C1 segment of cervical spinal cord (tissue), 14 donors: ENCODE measurements at places on chromosomes 16 and 17.
A peak's percentile ranks its signal among the peaks of the same experiment; 100 is the strongest.

GRCh38 chr17:64622931-64623654 lies 39.0 kb downstream of the SMURF2 start:
- no peak for DNase-seq

DNA sequence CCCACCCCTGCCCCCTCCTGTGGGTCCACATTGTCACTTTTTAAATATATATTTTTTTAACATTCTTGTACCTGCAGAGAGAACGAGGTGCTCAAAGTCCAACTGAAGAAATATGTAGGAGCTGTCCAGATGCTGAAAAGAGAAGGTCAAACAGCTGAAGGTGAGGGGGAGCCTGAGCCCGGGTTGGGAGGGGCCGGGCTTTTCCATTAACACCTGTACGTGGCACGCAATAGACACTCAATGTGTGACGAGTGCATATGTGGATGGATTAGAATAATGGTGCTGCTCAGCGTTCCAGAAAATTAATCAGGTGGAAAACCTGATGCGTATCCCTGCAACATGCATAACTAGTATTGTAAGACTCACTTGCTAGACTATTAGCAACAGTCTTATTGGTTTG lies 223.0 kb downstream of the SNX29 start:
- DNase-seq: no peak

DNA sequence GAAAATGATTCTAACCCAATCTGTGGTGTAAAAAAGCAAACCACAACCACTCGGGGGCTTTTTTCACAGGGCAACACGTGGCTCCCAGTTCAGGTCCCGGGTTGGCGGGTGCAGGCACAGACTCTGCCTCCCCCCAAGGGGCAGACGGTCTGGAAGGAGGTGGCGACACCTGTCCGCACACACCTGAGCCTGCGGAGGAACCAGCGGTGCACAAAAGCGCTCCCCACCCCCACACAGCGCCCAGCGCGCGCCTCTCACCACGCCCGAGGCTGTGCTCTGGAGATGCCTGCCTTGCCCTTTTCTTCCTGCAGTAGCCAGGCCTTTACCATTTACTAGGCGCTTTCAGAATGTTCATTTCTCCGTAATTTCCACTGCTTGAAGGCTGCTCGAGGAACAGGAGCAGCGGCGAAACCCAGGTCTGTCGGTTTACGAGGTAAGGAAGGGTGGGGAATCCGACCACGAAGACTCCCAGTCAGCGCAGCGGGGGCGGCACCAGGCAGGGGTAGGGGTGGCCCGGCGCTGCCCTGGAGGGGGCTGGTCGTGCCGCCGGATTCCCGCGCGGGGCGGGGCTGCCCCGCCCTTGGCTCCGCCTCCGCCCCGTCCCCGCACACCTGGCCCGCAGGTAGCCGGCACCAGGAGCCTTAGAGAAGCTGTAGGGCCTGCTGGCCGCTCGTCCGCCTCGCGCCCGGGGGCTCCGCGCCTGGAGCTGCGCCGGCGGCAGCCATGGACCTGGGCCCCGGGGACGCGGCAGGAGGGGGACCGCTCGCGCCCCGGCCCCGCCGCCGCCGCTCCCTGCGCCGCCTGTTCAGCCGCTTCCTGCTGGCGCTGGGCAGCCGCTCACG lies at the start of gene USP43:
Gene USP43, plus strand, starts transcription at position 608 of the 842 bp plus-strand sequence. Its CDS starts 116 bp downstream, at position 724.
- no peak for DNase-seq

- DNase-seq: peak; percentile 11
These were observed at the start of gene BCKDK for GRCh38 chr16:31108035-31108793. TSS of gene BCKDK (plus strand) at chr16:31108386. CDS start at chr16:31109224, 838 bp downstream.

- DNase-seq: no peak
These were observed 343.0 kb downstream of the SNX29 start for GRCh38 chr16:12319428-12320035.
